ENCODE measurements at places on chromosomes 13 and 19.

DNA sequence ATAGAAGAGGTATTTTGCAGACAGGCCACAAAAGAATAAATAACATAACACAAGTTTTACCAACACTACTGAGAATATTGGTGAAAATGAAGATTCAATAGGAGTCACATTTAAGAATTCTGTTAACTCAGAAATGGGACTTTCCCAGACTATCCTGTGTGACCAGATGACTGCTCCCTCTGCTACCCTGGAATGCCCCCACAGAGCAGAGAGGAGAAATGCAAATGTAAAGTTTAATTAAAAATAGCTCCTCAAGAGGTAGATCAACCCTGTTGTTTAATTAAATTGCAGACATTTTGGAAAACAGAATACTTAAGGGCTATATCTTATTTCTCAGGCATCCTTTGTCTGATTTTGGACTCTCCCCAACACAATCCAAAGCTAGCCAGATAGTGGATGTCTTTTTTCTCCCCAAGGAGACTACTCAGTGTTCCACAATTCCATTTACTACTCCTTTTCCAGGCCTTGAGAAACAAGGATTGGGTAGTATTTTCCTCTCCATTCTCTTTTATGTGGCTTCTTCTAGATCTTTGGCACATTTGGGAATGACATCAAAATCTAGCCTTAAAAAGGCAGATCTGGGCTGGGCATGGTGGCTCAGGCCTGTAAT is 104.7 kb upstream of the TSC22D1 start:
- DNase-seq: no peak

GRCh38 chr13:44385847-44386246 is 12.2 kb downstream of the SERP2 start:
- DNase-seq: no peak

GRCh38 chr13:25365720-25366235 is 6.0 kb upstream of the ATP8A2 start:
- no peak for DNase-seq

- no peak for DNase-seq
Measured at GRCh38 chr13:41971848-41972247, 10.9 kb upstream of the VWA8 start.

DNA sequence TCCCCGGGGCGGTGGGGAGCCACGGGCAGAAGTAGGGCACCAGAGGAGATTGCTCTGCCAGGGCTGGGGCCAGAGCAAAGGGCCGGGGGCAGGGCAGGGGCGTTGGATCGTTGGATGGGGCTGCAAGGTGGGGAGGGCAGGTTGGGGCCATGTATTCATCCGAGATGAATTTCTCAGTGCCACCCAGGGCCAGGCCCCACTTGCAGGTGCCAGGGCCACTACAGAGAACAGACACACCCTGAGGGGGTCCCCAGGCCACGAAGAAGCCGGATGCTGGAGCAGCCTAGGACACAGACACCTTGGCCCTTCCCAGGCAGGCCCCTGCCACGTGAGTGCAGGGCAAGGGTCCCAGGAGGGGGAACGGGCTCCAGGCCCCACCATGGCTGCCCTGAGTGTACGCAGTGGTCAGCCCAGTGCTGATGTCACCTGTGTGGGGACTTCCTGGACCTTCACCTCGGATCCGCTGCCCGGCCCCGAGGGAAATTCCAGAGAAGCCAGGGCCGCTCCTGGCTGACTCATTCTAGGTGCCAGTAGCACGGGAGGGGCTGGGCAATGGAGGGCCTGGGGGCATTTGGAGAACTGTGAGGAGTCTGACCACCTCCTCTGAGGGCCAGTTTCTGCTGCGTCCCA is 9.6 kb upstream of the SBNO2 start:
- DNase-seq: no peak

GRCh38 chr13:67306742-67307141 is 76.6 kb upstream of the PCDH9 start:
- no peak for DNase-seq

DNA sequence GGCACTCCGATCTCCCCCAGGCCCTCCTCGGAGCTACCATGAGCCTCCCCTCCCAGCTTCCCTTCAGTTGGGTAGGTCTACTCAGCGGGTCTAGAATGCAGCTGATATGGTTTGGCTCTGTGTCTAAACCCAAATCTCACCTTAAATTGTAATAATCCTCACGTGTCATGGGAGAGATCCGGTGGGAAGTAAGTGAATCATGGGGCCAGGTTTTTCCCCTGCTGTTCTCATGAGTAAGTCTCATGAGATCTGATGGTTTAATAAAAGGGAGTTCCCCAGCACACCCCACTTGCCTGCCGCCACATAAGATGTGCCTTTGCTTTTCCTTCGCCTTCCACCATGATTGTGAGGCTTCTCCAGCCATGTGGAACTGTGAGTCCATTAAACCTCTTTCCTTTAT is 14.5 kb upstream of the DOCK9 start:
- no peak for DNase-seq

GRCh38 chr13:45205124-45205523 is 4.3 kb upstream of the KCTD4 start:
- no peak for DNase-seq

DNA sequence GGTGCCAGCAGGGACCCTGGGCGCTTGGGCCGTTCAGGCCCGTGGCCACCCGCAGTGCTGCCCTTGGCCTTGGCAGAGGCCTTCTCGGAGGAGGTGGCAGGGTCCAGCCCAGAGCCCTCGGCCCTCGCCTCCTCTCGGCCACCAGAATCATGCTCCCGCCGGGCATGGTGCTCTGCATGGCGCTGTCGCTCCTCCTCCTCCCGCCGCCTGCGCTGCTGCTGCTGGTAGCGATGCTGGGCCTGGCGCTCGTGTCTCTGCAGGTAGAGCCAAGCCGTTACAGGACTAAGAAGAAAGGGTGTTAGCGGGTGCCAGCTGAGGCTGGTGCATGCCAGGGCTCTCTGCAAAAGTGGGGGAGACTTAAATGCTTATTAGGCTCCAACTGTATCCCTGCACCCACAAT is 9.5 kb downstream of the ANO8 start:
- DNase-seq: no peak

GRCh38 chr13:93147946-93148345 is 78.7 kb upstream of the GPC6 start:
- DNase-seq: no peak

DNA sequence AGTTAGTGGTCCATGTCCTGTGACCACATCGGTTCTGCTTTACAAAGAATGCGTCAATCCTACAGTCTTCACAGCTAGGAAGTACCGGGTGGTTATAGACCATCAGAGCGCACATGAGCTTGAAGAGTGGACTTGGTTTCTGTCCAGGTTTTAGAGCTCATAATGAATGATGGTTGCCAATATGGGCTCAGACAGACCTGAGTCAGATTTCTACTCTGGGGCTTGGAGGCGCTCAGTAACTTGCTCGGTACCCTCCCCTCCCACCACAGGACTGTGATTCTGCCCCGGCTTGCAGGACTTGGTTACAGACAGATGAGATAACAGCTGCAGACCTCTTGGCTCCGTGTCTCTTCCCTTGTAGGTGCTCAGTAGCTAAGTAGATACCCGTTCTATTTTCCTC is 284.7 kb downstream of the TSHZ3 start:
- no peak for DNase-seq

DNA sequence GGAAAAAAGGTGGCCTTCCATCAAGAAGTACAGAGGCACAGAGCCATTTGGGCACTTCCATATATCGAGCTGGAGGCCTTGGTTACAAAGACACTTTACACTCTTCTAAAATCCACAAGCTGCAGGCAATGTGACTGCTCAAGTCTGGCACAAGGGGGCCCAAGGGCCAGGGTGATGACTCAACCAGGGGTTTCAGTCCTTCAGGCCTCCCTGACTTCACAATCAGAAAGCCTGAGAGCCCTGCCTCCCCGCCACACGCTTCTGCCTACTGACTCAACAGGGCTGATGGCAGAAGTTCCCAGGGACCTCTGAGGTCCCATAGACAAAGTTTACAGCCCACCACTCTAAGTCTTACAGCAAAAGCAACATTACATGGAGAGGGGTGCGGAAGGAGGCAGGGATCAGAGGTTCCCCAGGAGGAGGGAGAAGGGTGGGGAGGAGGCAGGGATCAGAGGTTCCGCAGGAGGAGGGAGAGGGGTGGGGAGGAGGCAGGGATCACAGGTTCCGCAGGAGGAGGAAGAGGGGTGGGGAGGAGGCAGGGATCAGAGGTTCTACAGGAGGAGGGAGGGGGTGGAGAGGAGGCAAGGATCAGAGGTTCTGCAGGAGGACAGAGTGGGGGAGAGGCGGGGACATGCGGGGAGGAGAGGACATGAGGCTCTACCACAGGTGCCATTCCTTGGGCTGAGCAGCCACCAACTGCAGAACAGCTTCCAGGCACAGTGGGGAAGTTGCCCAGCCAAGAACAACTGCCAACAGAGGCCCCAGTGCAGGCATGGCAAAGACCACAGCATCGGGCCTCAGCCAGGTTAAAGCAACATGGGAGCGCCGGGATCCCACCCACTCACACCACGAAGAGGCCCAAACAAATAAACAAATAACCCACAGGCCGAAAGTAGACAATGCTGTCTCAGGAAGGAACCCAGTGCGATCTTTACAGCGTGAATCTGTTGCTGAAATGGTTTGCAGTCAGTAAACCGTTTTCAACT is 52.0 kb downstream of the SLC7A1 start:
- DNase-seq: no peak

DNA sequence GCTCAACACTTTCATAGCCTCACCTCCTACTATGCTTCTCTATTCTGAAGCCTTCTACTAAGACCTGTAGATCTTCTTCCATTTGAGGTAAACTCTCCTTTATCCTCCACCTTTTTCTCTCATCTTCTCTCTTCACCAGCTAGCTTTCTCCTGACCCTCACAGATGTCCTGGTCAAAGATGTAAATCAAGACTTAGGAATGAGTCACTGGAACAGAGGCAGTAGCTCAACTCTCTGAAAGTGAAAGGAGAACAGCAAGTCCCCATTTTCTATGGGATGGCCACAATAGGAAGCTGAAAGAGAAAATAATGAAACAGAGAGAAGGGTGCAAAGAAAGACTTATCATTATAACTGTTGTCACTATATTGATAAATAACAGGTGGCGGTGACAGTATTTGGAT is 86.1 kb upstream of the DOCK9 start:
- no peak for DNase-seq

DNA sequence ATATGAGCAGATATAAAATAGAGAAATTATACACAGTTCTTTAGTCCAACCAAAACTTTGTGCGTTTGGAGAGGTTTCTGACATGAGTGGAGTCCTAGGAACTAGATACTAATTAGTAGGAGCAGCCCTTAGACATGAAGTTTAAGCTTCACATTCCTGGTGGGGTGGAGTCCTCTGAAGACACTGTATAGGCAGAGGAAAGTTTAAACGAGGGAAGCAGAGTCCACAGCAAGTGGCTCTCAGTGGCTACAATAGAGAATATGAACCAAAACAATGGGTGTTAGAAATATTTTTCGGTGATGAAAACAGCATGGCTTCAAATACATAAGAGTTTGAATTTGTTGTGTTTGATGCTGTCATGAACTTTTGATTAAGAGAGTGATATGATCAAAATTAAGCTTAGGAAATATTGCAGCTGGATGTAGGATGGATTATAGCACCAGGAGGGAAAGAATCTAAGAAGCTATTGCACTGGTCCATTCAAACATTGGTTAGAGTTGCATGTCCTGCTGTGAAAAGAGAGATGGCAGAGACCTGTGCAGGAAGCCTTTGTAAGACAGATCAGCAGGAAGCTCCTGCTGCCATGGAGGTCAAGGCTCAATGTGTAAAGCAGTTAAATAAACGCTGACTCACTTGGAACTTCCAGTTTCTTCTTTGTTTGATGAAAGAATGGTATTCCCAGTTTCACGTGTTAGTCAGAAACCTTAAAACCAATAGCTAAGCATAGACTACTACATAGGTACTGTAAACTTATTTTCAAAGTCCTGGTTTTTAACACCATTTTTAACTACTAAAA is 175.2 kb downstream of the TDRD3 start:
- DNase-seq: no peak

DNA sequence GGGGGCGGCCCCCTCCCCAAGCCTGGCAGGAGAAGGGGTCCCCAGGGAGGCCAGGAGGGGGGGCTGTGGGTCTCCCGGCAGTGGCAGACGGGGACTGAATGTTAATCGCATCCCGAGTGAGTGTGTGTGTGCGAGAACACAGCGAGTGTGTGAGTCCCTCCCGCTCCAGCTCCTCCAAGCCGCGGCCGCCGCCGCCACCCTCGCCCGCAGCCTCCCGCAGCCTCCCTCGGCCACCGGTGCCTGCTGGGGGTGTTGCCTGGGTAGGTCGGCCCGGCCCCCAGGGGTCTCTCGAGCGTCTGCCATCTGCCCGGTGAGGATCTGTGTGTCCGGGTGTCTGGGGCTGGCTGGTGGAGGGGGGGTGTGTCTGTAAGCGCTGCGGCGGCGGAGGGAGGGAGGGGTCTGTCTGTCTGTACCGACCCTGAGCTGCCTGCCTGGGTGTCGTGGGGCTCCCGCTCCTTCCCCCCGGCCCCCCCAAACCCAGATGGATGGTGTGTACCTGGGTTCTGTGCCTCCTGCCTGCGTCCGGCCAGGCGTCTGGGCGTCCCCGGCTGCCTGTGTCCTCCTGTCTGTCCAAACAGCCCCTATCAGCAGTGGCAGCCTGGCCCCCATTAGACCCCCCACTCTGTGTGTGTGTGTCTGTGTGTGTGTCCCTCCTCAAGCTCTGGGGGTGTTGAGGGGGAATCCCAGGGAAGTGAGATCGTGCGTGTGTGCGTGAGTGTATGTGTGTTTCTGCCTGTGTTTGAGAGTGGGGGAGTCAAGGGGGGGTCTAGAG is at the start of gene GRIN2D:
TSS of gene GRIN2D (plus strand) at position 110 of the 772 bp plus-strand sequence. CDS start 4,725 bp downstream, outside the sequence.
- no peak for DNase-seq

DNA sequence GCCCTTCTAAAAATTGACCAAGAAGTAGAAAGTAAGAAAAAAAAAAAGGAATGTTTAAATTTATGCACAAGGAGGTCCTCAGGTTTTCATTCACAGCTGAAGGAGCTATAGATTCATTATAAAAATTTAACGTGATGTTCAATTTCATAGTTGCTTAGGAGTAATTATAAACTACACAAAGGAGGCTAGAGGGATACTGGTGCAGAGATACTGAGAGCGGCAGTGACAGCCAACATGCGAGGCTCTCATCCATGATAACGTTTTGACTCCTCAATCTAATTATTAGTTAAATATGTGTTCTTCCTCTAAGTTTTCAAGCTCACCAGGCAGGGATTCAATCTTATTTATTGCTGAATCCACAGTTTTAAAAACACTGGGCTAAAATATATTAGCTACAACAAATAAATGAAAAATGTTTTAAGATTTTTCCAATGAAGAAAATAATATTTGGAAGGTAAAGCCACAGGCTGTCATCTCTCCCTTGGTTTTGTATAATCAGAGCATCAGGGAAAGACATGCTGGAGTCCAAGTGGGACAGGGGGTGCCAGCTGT is 49.8 kb upstream of the TRPC4 start:
- no peak for DNase-seq

All from aorta (tissue), 5 donors.